ENCODE measurements at places on chromosomes 4 and X.

DNA sequence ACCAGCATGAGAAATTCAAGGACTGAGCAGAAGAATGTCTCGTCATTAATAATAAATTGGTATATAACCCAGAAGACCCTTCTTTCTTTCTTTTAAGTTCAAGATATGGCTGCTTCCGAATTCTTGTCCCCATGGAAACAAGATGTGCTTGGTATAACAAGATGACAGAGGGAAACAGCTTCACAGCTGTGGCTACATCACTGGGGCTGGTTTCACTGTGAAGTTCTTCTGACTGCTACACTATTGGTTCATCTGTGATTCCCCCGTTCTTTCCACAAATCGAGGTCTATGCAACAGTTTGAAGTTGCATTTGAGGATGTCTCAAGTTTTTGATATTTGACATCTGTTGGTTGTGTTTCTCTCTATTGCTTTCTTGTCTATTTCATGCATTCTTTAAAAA, 12.3 kb upstream of the DTHD1 start:
- DNase-seq: no peak

DNA sequence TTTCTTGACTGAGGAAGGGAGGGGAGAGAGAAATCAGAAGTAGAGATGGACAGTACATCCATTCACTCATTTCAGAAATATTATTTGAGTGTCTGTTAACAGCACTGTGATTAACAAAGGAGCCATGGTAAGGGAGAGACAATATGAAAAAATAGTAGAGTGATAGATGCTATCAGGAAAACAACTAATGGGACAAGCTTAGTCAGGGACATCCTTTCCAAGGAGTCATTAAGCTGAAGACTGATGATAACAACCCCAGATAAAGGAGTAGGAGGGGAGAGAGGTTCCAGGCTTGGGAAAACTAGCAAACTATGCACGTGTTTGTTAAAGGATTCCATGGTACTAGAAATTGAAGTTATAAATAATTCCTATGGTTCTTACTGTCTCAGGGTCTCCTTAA, 122.2 kb downstream of the CBR4 start:
- no peak for DNase-seq

- DNase-seq: no peak
These were observed 348.4 kb downstream of the FAM47B start for GRCh38 chrX:35291013-35291412.

GRCh38 chr4:110198049-110198434, 373 bp downstream of the ELOVL6 start:
- no peak for DNase-seq

Data from esophagus squamous epithelium (tissue), 5 donors.